ENCODE measurements at places on chromosomes 4 and X.

- no peak for DNase-seq
Measured at GRCh38 chrX:79107891-79108718, 36.4 kb upstream of the GPR174 start.

- peak; percentile 29 for DNase-seq
Measured at GRCh38 chrX:39730662-39731329, 367.0 kb downstream of the BCOR start.

GRCh38 chr4:129092631-129093190, 628 bp downstream of the SCLT1 start:
- no peak for DNase-seq

- DNase-seq, result no peak
Measured at GRCh38 chrX:3415011-3415410, 68.6 kb upstream of the MXRA5 start.

- DNase-seq, result no peak
Measured at GRCh38 chrX:10633722-10634121, 13.3 kb upstream of the MID1 start.

DNA sequence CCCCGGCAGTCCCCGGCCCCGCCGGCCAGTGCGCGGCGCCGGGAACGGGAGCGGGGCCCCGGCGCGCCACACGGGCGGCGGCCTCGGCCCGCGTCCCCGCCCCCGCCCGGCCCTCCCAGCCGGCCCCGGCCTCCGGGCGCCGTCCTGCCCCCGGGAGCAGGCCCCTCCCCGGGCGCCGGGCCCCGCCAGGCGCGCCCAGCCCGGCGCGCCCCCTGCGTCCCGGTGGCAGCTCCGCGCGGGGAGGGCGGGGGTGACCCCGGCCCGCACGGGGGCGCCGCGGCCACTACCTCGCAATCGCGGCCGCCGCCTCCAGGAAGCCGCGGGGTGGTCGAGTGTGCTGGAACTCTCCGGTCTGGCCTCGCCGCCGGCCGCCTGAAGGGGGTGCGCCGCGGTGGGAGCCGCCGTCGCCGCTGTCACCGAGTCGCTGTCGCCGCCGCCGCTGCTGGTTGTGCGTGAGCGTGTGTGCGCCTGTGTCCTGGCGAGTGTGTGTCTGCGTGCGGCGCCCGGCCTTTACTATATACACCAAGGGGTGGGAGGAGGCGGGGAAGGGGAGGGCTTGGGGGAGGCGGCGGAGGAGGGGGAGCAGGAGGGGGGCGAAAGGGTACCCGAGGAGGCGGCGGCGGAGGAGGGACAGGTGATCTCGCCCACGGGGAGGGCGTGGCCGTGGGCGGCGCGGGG, at the start of gene RAI2:
RAI2 (minus strand) TSS at position 488 of the 678 bp plus-strand sequence. CDS start 59,288 bp downstream, outside the sequence.
- DNase-seq, result no peak

DNA sequence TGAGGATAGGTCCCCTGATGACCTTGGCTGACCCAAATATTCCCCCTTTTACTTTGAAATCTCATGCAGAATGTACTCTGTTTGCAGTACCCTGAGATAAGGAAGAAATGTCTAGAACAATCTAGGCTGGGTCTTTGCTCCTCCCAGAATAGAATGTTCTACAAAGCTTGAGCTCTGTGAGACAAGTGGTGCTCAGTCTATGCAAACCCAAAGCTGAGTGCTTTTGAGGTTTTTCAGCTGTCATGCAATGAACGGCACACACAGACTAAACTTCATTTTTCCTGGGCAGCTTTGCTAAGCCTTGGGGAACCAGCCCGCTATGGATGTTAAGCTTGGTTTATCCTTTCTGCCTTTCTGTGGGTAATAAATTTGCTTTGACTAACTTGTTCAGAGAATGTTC, 513.6 kb downstream of the FAT4 start:
- DNase-seq, result no peak

DNA sequence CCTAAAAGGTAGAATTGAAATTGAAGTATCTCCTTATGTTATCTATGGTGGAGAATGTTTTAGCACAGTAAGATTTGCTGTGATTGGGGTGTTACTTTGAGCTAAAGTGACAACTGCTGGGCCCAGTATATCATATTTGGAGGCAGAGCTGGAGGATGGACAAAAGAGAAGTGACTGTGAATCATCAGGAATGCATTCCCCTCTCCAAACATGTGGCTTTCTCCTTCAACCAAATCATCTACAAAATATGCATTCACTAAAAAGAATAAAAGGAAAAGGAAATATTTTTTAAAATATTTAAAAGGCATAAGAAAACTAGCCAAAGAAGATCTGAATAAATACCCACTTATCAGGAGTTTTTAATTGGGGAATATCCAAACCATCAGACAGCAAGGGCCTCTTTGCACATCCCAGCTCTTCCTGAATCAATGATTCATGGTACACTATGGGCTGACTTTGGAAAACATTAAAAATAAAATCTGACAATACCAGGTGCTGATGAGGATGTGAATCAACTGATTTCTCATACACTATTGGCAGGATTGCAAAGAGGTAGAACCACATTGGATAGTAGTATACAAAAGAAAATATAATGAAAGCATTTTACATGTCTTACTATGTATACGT, 671.7 kb upstream of the NR3C2 start:
- no peak for DNase-seq

DNA sequence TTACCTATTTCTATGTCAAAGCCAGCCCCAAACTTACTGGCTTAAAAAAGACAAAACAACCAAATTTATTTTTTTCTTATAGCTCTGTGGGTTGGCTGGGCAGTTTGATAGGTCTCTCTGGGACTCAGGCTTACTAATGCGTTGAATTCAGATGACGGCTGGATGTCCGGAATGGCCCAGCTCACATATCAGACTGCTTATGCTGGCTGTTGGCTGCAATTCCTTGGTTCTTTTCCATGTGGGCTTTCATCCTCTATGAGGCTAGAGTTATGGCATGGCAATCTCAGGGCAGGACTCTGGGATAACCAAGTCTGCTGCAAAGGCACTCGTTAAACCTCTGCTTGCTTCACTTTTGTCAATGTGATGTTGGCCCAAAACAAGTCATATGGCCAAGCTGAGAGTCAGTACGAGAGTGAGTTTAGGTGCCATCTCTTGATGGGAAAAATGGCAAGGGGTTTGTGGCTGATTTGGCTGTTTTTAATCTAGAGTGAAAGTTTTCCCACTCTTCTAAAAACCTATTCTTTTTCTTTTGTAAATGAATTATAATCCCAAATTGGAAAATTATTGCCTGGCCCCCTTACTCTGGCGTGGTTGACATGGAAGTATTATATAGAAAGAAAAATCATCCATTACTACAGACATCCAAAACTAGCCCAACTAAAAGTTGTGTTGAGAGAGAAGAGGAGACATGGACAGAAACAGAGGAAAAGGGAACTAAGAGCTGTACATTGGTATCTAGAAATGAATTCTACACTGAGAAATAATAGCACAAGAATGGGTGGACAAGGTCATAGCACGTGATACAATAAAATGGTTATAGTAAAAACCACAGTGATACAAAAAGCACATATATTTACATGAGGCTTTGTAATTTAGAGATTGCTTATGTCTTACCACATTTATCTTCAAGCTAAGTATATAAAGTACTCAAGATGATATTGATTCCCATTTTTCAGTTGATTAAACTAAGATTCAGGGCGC, 6.6 kb downstream of the PRIMPOL start:
- no peak for DNase-seq

DNA sequence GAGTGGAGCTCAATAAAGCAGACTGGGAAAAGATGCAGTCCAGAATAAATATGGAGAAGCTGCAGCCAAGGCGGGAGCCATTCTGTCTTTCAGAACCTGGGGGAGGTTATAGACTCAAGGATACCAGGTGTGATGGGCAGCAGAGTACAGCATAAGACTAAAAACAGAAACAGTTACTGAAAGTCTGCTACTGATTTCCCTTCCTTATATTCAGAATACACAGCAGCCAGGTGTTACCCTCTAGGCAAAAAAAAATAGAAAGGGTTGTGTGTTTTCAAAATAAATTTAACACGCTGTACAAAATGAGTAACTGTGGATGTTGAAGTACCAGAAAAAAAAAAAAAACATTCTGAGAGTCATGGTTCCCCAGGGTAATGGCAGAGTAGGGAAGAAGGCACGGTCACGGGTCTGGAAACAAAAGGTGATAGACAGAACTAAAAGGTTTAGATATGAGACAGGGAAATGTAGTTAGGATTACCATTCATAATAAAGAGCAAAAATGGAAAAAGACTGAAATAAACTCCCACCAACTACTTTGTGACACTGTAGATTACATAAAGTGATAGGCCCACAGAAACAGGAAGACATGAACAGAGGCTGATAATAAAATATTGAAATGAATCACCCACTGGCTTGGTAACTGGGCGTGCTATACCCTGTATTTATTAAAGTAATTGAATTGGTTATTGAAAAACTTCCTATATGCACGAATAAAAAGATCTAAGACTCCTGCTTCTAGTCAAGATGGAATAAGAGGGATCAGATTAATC, 10.8 kb upstream of the HHIP start:
- DNase-seq, result no peak

DNA sequence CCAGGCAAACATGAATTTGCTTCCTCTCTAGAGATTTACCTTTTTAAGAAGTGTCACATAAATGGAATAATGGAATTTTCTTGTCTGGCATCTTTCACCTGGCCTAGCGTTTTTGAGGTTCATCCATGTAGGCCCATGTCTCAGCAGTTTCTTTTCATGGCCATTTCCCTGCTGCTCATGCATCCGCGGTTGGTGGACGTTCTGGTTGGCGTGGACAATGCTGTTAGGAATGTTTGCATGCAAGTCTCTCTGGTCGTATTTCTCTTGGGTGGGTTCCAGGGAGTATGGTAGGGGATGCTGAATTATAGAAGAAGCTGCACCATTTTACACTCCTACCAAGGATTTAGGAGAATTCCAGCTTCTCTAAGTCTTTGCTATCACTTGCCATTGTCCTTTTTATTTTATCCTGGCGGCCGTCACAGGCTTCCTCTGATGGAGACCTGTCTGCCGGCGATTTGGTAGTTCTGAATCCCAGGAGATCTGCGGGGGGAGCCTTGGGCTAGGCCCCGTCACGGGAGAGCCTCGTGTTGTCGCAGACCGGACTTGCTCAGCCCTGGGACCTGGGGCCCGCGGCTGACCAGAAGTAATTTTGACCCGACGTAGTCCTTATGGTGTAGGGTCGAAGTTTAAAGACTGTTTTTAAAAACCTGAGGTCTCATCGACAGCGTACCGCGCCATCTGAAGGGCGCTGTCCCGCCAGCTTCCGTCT, 56.9 kb upstream of the TADA2B start:
- no peak for DNase-seq

GRCh38 chr4:151721466-151721865, 39.3 kb downstream of the GATB start:
- no peak for DNase-seq
